M059J (cell line): ENCODE measurements at places on chromosomes 11 and 22.
A peak's percentile ranks its signal among the peaks of the same experiment; 100 is the strongest.

DNA sequence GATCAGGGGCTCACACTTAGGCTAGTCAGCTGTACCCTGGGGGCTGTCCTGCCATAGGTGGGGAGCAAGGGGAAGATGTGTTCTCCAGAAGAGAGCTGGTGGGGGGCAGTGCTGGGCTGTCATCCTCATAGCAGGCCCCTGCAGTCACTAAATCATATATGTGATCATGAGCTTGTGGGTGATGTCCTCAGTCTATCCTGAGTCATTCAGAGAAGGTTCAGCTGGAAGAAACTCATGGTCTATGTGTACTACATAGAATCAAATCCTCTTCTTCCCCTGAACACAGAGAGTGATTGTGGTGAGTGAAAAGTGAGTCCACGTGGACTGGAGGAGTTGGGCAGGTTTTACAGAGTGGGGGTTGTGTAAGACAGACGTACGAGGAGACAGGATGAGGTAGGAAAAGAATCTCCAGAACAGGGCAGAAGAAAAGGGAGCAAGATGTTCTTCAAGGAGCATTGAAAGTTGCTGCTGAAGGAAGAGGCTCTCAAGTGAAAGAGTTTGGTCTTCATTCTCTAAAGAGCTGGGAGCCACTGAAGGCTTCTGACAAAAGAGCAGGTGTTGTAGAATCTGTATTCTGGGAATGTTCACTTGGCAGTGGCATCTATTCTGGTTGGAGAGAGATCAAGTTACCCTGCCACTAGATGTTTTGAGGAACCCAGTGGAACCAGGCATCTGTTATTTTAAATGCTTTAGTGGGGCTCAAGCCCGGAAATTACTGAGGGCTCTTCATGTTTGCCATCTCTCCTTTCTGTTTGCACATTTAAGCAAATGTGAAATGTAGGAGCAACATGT lies 68.9 kb downstream of the C22orf31 start:
- no peak for DNase-seq

- DNase-seq: no peak
Observed at GRCh38 chr11:13376838-13377237, 86.2 kb downstream of the BTBD10 start.

GRCh38 chr11:86748296-86748695 lies 52.0 kb upstream of the PRSS23 start:
- peak; percentile 51 for DNase-seq

- no peak for DNase-seq
Observed at GRCh38 chr11:115238086-115238485, 266.1 kb downstream of the CADM1 start.

DNA sequence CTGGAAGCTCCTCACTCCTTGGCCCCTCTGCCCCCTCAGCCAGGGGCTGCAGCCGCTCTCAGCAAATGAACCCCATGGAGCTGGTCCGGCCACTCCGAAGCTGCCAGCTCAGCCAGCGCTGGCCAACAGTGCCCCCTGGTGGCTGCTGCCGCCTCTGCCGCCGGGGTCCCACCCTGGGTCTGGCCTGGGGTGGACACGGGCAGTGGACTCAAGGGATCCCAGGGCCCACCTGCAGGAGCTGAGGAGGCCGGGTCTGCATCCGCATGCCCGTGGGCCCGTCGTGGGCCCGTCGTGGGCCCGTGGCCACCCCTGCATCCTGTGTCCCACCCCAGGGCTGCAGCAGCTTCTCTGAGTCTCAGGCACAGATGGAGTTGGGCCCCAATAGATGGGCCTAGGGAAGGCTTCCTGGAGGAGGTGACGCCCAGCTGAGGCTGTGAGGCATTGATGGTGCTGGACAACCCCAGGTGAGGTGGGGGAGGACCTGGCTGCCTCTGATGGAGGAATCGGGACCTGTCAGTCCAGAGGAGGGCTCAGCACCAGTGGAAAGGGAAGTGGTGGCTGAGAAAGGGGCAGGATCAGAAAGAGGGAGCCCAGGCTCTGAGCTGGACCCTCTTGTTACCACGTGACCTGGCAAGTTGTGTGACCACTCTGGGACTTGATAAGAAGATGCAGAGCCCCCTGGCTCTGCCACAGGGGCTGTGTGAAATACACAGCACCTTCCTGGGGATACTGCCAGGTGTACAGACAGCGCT lies 522.3 kb downstream of the BRD1 start:
- DNase-seq: peak; percentile 5

DNA sequence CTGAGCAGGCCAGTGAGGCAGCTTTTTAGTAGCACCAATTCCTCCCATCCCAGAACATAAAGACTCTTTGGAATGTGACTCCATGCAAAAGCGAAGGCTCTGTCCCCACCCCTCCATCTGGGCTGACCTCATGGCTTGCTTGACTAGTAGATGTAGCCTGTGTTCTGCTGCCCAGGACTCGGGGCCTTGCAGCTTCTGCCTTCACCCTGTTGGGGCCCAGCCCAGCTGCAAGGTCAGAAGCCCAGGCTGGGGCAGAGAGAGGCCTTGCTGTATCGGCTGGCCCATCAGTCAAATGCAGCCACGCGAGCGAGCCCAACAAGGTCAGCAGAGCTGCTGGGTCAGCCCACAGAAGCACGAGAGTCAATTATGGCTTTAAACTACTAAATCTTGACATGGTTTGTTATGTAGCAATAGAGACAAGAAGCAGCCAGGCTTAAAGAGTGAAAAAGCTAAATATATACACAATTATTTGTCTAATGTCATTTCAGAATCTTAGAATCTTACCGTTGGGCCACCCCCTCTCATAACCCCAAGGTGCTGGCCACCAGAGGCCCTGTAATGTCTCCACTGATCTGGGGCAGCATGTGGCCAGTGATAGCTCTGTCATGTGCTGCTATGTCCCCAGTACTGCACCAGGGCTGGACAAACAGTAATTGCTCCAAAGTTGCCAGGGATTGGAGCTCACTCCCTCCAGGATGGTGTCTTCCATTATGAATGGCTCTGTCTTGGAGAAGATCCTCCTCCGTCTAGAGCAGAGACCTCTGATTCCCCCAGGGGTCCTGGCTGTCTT lies 10.4 kb upstream of the WNT11 start:
- no peak for DNase-seq

DNA sequence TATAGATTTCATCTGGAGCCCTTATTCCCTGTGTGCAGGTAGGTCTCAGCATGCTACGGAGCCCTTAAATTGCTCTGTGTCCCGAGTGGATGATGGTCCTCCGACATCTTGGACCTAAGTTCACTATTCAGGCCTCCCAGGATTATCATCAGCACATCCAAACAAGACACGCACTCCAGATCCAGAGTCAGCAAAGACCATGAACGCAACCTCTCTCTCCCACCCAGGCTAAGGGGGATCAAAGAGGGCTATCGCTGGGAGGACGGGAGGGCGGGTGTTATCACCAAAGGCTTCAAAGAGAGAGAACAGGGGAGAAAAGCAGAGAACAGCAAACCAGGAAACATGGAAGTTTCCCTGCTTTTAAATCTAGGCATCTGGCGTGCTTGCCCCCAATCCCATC lies 659.4 kb downstream of the TBC1D22A start:
- DNase-seq: no peak

DNA sequence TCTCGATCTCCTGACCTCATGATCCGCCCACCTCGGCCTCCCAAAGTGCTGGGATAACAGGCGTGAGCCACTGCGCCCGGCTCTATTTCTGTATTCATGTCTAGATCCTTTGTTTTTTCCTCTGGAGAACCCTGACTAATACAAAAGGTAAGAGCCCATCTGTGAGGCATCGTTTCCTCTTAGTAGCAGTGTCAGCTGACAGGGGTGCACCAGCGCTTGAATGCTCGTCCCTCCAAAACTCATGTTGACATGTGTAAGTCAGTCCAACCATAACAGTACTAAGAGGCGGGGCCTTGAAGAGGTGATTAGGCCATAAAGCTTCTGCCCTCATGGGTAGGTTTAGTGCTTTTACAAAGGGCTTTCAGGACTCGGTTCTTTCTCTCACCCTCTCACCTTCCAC lies 470.1 kb upstream of the B3GAT1 start:
- DNase-seq: no peak

- DNase-seq: peak; percentile 2
Observed at GRCh38 chr11:31445621-31446020, 63.8 kb downstream of the IMMP1L start.

- DNase-seq: no peak
Observed at GRCh38 chr11:43579919-43580276, 100.6 kb upstream of the HSD17B12 start.

GRCh38 chr22:39135092-39135896 lies 17.2 kb downstream of the CBX7 start:
- peak; percentile 26 for DNase-seq

GRCh38 chr11:61771985-61772455 lies 19.6 kb downstream of the MYRF start:
- no peak for DNase-seq

DNA sequence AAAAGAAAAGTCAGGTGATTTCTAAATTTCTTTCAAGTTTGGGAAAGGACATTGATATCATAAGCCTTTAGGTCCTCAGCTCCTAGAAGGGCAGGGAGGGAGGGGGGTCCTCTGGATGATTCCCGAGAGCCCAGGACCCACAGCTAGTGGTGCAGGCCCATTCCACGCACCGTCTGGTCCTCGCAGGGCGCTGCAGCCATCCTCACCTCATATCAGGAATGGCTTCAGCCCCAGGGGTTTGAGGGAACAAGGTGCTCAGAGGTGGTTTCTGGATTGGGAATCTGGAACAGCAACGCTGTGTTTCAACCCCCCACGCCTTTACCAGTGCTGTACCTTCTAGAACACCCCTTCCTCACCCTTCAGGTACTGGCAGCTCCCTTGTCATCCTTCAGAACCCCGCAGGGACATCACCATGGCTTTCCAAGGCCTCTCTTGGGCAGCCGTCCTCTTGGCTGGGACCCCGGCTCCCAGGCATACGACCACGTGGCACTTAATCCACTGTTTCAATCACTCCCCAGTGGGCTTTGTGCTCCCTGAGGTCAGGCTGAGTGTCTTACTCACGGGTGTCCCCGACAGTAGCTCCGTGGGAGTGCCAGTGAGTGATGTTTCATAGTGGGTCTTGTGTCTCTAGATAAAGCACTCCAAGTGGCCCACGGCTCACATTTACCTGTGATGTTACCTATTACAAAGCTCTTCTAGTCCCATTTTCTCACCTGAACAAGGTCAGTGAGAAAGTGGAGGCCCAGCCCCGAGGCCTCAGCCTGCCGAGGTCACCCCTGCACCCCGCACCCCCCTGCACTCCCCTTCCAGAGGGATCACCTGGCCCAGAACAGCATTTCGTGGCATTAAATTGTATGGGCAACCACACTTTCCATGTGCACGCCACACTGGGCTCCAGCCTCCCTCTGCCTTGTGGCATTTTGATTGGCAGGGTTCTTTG lies 93.9 kb downstream of the MORC2 start:
- no peak for DNase-seq

DNA sequence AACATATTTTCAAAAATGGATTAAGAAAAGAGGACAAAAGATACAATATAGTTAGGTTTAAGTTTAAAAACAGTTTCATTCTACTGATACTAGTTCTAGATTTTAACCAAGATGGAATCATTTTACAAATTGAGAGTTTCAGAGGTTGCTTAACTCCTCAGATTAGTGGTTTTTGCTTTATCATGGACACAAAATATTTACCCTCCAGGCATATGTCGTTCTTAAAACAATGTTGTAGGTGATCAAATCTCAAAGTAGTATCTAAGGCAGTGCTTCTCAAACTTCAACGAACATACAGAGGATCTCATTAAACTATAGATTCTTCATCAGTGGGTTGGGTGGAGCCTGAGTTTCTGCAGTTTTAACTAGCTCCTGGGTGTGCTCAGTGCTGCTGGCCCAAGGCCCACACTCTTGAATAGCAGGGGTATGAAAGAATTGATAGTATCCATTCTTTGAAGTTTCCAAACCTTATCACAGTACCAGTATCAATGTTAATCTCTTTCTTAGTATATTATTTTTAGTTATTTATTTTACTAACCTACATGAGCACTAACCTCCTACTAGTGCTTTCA lies 48.0 kb downstream of the YAP1 start:
- peak; percentile 53 for DNase-seq

DNA sequence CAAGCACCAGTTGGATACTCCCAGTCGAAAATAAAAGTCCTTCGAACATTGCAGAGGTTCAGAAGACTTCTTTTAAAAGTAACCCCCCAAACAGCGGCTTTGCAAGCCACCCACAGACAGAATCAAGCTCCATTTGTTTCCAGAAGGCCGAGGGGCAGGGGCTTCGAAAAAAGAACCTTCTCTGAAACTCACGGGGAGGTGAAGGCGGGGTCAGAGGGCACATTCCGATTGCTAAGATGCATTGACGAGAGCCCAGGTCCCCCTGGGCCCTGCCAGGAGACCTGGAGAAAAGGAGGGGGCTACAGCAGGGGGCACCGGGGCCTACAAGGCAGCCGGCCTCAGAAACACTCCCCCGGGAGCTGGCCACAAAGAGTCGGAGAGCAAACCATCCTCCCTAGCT lies 306.8 kb downstream of the MN1 start:
- no peak for DNase-seq

- DNase-seq: no peak
Observed at GRCh38 chr11:116740741-116741140, 32.0 kb downstream of the BUD13 start.

DNA sequence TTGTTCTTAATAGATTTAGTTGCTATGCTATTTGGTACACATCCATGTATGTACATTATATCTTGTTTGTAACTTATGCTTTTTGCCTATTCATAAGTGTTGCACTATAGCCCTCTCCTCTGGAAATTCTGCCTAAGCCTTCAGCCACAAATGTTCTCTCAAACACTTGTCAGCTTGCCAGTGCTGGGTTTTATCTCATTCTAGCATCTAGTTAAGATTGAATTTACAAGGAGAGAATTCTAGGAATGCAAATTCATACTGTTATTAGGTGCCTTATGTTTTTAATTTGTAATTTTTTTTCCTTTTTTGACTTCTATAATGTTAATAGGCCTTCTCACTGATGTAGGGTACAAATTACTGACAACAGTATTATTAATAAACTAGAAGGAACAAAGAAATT lies 14.6 kb upstream of the CTSC start:
- peak; percentile 78 for DNase-seq

DNA sequence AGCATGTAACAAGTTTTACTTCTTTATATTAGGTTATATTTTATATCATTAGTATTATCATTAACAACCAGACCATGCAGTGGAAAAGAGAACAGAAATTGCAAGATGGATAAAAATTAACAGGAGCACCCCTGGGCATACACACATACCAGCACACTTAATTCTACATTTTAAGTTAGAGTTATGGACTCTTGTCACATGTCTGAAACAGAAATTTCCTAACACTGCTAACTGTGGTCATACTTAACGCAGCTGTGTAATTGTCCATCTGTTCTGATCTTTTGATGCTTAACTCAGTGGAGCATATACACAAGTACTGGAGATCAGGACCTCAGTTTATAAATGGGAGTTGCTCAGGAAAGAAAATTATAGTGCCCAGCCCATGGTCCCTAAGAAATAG lies 358 bp downstream of the OR52H1 start:
- no peak for DNase-seq

DNA sequence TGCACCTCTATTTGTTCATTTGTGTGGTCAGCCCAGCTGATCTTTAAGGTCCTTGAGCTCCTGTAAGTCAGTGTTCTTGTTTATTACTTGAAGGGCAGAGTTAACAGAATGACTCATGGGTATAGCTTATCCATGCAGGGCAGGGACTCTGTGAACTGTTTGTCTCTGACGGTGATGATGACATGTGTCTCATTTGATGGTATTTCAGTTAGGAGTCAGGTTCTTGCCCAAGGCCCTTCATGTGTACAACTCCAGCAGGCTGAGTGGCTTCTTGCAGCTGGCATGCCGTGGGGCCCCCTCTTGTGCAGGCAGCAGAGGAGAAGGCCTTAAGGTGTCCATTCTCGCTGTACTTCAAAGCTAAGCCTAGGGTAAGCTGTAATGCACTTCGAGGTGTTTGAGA lies 165.1 kb downstream of the DBX1 start:
- DNase-seq: peak; percentile 91

- DNase-seq: no peak
Observed at GRCh38 chr22:36769541-36770512, 6.1 kb downstream of the IFT27 start.

GRCh38 chr11:84234011-84234410 lies 947.8 kb upstream of the CCDC90B start:
- no peak for DNase-seq
